ENCODE measurements at places on chromosomes 2 and 18.

DNA sequence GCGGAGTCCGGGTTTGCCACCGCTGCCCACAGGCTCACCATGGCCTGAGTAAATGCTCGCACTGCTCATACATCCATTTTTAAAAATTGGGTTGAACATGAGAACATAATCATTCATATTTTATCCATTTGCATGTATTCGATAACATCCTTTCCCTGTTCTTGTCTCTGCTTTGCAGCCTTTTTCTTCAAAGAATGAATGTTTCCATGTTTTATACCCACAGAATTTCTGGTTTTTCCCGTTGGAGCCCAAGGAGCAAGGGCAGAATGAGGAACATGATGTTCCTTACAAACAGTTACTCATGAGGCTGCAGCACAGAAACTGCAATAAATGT lies 146.5 kb downstream of the CCDC74A start:
- DNase-seq: no peak

DNA sequence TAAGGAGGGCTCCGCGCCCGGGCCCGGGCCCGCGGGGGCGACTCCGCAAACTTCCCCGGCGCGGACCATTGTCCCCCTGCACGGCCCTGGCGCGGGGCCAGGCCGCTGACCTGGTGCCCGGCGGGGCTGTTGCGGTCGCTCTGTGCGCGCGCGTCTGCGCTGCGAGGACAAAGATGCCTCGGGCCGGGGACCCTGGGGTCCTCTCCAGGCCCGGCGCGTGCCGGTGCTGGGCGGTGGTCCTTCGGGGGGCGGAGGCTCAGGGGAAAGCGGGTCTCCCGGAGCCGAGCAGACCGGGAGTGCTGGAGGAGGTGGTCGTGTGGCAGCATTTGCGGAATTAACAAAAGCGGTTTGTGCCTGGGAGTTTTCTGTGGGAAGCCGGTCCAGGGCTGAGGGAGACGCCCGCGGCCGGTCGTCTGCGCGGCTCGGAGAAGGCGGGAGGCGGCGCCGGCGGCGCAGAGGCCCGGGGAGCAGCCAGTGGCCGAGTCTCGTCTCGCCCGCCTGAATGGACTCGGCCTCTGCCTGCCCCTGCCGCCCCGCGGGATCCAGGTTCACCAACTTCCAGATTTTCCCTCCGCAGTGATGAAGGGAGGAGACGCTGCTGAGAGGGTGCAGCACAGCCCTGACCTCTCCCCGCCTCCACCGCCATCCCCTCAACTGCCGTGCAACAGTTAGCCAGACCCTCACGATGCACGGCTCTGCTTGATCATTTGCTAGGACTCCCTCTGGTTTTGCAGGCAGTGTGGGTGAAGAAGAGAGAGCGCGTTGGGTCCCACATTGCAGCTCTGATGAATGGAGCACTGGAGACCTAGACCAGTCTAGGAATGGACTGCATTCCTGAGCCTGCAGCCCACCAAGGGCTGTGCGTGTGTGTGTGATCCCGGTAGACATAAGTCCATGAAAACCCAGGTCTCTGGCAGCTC lies 705 bp downstream of the EFR3B start:
- DNase-seq: no peak

DNA sequence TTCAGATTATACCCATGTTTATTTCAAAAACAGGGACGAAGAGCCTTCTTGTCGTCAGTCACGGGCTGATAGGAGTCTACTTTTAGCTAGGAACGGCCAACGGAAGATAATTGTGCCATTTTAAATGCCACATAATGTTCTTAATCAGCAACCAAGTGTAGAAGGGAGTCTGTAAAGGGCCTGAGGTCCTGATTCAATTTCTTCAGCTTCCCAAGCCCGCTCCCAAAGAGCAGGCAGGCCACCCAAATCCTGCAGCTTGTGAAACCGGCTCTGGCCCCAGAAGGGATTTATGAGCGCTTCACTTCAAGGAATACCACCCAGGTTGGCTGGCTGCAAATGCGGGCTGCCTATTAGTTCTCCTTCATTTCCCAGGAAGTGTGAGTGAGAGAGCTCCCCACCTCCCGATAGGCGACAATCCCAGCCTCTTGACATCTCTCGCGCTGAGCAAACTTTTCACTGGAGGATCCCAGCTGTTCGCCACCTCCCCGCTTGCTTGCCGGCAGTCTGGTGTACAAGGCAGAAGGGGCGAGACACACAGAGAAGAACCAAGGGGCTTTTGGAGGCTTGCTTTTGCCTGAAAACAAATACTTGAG lies 272.9 kb downstream of the CDH20 start:
- no peak for DNase-seq

- DNase-seq: no peak
Measured at GRCh38 chr2:240362216-240362755, 73.2 kb upstream of the GPC1 start.

DNA sequence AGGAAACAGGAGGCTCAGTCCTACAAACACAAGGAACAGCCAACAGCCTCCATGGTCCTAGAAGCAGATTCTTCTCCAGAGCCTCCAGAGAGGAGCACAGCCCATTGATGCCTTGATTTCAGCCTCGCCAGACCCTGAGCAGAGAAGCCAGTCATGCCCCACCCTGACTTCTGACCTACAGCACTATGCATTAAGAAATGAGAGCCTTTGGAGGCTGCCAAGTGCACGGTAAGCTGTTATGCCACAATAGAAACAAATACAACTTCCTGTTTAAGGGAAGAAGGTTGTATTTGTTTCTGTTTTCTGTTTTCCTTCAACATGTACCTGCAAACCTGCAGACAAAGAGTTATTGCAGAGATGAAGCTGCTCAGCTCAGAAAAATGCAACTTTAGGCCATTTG lies 181.3 kb upstream of the AGAP1 start:
- no peak for DNase-seq

DNA sequence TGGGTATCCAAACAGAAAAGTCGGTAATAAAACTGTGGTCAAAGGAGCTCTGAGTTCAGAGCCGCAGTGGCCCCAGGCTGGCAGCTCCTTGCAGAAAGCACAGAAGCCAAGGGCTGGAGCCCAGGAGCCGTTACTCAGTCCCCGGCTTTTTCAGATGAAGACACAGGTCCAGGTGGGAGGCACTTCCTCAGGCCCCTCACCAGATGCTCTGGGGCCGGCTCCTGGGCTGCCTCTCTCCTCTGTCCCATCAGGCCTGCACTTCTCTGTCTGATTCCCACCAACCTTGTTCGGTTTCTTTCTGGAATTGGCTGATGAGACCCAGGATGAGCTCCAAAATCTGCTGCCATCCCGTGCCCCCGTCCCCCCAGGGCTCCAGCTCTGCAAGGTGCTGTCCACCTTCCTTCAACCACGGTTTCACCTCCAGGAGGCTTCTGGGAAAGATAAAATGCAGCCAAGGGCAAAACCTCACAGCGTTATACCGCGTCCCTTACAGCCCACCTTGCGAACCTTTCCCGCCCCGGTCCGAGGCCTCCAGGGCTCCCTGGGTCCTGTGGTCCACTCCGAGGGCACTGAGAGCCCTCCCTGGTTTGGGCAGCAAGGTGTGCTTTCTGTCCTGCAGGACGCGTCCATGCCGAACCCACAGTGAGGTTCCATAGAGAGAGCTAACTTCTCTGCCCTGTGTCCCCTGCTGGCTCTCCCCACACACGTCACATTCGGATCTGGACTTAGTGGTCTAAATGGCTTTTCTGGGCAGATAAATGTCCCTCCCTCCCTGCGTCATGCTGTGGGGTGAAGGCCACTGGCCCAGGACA lies 102.9 kb downstream of the TPO start:
- DNase-seq: no peak

DNA sequence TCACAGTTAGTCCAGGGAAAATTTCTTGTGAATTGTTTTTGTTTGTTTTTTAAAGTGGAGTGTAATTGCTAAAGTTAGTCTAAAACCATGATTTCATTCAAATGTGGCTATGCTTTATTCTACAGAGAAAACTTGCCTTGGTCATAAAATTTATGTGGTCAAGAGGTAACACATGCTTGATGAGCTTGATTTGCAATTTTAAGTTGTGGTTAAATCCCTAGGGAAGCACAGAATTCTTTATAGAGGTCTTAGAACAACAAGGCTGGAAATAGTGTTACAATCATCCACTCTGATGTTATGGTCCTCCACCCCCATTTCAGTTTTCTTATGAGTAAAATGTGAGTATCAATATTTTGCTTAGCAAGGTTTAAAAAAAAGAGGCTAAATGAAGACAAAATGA lies 359.6 kb downstream of the NRXN1 start:
- no peak for DNase-seq
